ENCODE measurements at places on chromosomes 7 and 10. TPM values are rescaled to one million over a fixed set of nuclear protein-coding genes. Genes with fewer than 3 reads are reported as not detected.

ZNF722 gene
- not detected for polyA plus RNA-seq

DNA sequence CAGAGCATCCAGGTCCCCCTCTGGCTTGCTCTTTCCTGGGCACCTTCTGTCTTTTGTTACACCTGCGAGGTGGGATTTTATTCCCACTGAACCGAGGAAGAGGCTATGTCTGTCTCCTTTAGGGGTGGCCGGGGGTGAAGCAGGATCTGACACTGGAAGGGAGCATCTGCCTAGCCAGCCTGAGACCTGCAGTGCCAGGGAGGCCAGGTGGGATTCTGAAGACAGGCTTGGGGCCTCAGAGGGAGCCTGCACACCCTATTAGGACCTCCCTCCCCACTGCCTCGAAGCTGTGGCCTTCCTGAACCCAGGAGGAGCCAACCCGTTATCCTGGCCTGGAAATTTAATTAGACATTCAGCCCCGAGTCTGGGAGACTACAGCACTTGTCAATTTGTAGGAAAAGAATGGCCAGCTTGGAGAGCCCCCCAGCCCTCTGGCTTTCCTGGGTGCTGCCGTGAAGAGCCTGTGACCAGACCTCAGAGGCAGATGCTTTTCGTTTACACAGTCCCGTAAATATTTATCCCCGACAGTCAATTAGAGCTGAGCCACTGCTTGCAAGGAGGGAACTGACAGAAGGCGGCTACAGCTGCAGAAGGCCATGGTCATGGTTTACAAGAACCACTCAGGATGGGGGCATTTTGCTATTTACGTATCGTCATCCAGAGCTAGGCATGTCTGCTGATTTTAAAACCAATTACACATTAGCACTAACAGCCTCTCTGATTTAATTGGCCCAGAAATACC, 19.7 kb downstream of the CHAT start:
- peaks cover 20% of the 10 kb centered on the region for H3K27me3 ChIP-seq
- no peaks in the 10 kb centered on the region for H3K4me1 ChIP-seq
- H3K27ac ChIP-seq, result no peak overlapping the region
- H3K36me3 ChIP-seq, result no peaks in the 10 kb centered on the region

OGDHL gene
- 0.45 TPM for polyA plus RNA-seq

DNA sequence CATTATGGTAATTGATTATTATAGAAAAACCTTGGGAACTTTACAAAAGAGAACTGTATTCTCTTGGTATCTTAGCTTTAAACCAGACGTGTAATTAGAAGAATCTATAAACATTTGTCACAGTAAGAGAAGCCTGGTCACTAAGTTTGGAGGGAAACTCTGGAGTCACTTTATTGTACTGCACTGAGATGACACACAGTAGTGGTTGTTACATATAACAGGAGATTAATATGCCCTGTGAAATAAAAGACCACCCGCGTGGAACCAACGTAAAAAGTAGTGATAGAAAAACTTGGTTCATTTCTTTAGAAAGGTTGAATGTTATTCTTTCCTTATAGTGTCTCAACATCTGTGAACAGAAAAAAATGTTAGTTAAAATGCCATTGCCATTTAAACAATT, 416.1 kb downstream of the MDFIC start:
- H3K27ac ChIP-seq, result no peak overlapping the region
- DNase-seq, result no peak
- no peak overlapping the region for H3K4me3 ChIP-seq
- no peaks in the 10 kb centered on the region for H3K27me3 ChIP-seq
- H3K4me1 ChIP-seq, result no peaks in the 10 kb centered on the region

NOD1 gene
- 4.2 TPM for polyA plus RNA-seq

- no peak for DNase-seq
- no peak overlapping the region for H3K27ac ChIP-seq
- H3K36me3 ChIP-seq, result no peaks in the 10 kb centered on the region
These were observed 126.1 kb downstream of the TNS3 start for GRCh38 chr7:47455872-47456185.

TRIL gene
- polyA plus RNA-seq, result 1.1 TPM

PNLIP gene
- polyA plus RNA-seq, result 1.1 TPM

GRCh38 chr7:45306752-45307305, 149.2 kb downstream of the RAMP3 start:
- no peaks in the 10 kb centered on the region for H3K36me3 ChIP-seq
- no peaks in the 10 kb centered on the region for H3K4me1 ChIP-seq
- DNase-seq, result no peak
- H3K27ac ChIP-seq, result no peak overlapping the region
- no peak overlapping the region for H3K4me3 ChIP-seq

DNA sequence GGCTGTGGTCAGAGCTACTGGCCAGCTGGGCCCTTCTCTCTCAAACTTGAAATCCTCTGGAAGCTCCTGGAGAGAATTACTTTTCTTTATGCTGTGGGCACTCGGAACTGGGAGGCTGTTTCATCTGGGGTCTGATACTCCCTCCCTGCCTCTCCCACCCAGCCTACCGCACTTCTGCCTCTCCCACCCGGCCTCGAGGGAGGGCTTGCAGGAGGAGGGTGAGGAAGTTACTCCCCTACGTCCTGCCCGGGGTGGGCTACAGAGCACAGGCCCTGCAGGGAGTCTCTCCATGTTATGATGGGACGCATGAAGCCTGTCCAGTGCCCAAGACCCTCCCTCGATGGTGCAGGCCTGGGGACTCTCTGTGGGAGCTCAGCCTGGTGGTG, 584.6 kb upstream of the MKI67 start:
- no peak overlapping the region for H3K4me3 ChIP-seq
- DNase-seq, result no peak
- H3K27ac ChIP-seq, result no peak overlapping the region
- no peaks in the 10 kb centered on the region for H3K4me1 ChIP-seq
- H3K27me3 ChIP-seq, result peaks cover 35% of the 10 kb centered on the region

GRCh38 chr10:20670579-20670978, 226.5 kb downstream of the NEBL start:
- DNase-seq, result no peak
- H3K4me3 ChIP-seq, result no peak overlapping the region
- H3K36me3 ChIP-seq, result no peaks in the 10 kb centered on the region
- H3K27ac ChIP-seq, result no peak overlapping the region
- no peaks in the 10 kb centered on the region for H3K27me3 ChIP-seq

- H3K27ac ChIP-seq, result no peak overlapping the region
- H3K36me3 ChIP-seq, result no peaks in the 10 kb centered on the region
- no peak overlapping the region for H3K4me3 ChIP-seq
- no peak for DNase-seq
These were observed 64.9 kb upstream of the FAM204A start for GRCh38 chr10:118407026-118407425.

NUTM2E gene
- not detected for polyA plus RNA-seq

GRCh38 chr7:127409629-127410028, 17.1 kb upstream of the ZNF800 start:
- H3K27ac ChIP-seq, result no peak overlapping the region
- no peaks in the 10 kb centered on the region for H3K4me1 ChIP-seq
- no peak overlapping the region for H3K4me3 ChIP-seq
- DNase-seq, result no peak

IRF5 gene
- 3.4 TPM for polyA plus RNA-seq

Measured in stomach (tissue), 19 donors.